ENCODE measurements at places on chromosomes 5 and 9. TPM values are rescaled to one million over a fixed set of nuclear protein-coding genes. Genes with fewer than 3 reads are reported as not detected.

Gene CYLC2
- not detected for total RNA-seq

Gene TMEM171
- total RNA-seq = 0.24 TPM

Gene PCDHB10
- 0.13 TPM for total RNA-seq

Gene DPYSL3
- 151 TPM for total RNA-seq

Gene DIPK1B
- 3.2 TPM for total RNA-seq

Gene PLAC8L1
- not detected for total RNA-seq

Gene EIF4E1B
- total RNA-seq = not detected

Gene ARL14EPL
- total RNA-seq = not detected

Gene SLC6A3
- not detected for total RNA-seq

Gene OR1Q1
- not detected for total RNA-seq

Gene ZNF608
- 9.3 TPM for total RNA-seq

Gene ANKDD1B
- total RNA-seq = not detected

Gene N4BP3
- 2.8 TPM for total RNA-seq

Gene OR2V2
- total RNA-seq = not detected

Gene TERT
- not detected for total RNA-seq

Gene TNFSF8
- not detected for total RNA-seq

Gene FEM1C
- 11.2 TPM for total RNA-seq

Gene ZNF454
- total RNA-seq = 1.2 TPM

Gene PCDHA10
- total RNA-seq = not detected

Gene SLC25A2
- total RNA-seq = not detected

Gene ARHGEF39
- total RNA-seq = 40.2 TPM

Gene COL27A1
- 3.2 TPM for total RNA-seq

Gene ECM2
- 2.2 TPM for total RNA-seq

Gene FAM153A
- not detected for total RNA-seq

Gene HAVCR2
- 0.88 TPM for total RNA-seq

Gene OR1J2
- not detected for total RNA-seq

Gene SLC34A3
- total RNA-seq = not detected

Gene LHFPL2
- total RNA-seq = 20.6 TPM

Gene OR2K2
- total RNA-seq = 0.40 TPM

Gene CENPK
- 9.6 TPM for total RNA-seq

Gene PCYOX1L
- total RNA-seq = 14.2 TPM

Gene TMEM250
- total RNA-seq = 37.5 TPM

Gene ANKRD18A
- not detected for total RNA-seq

Gene CDX1
- total RNA-seq = not detected

Gene AIF1L
- total RNA-seq = 0.08 TPM

Gene ZNF484
- total RNA-seq = 10.3 TPM

Gene SPINK4
- not detected for total RNA-seq

Gene PCDHGA2
- 0.39 TPM for total RNA-seq

Gene REEP2
- total RNA-seq = 28.3 TPM
